ENCODE measurements at places on chromosomes 11 and 22.

DNA sequence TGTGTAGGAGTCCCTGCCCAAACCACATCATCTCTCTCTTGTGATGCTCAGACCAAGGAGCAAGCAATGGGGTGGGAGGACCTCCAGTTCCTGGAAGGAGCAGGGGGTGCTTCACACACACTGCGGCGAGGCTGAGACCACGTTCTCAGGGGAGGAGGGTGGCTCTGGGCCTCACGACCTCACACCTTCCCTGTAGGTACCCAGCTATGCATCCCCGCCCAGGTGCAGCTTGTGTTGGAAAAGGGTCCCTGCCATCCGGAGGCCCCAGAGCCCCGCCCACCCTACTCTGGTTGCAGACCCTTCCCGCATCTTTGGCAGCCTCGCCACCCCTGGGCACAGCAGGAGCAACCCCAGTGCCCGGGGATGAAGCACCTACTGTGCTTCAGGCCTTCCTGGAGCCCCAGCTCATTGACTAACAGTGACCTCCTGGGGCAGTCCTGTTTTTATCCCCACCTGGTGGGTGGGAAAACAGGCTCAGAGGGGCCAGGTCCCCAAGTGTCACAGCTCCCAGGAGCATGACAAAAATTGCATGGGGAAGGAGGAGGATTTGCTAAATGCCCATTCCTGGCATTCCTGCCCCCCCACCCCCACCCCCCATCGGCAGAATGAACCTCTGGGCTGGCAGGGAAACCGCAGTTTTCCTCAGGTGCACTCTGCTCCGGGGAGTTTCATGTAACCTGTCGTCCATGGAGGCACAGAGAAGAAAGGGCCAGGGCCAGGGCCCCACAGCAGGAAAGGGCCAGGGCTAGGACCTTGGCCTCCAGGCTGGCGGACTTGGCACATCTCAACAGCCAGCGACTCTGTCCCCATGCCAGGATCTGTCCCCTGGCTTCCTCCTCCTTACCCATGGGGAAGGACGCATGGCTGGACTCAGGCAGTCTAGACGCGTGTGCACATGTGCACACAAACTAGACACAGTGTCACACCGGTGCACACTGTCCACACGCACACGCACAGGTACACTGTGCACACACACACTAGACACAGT is 81.0 kb downstream of the IGLL1 start:
- no peak for DNase-seq

GRCh38 chr11:116771935-116772334 is 852 bp downstream of the BUD13 start:
- DNase-seq: no peak

- no peak for DNase-seq
Measured at GRCh38 chr11:35177370-35177769, 38.4 kb downstream of the CD44 start.

GRCh38 chr22:44456661-44457412 is 41.2 kb downstream of the RTL6 start:
- no peak for DNase-seq

GRCh38 chr11:64729851-64730382 is 6.9 kb upstream of the NRXN2 start:
- DNase-seq: no peak

GRCh38 chr11:125938418-125938817 is 7.4 kb upstream of the VSIG10L2 start:
- no peak for DNase-seq

- DNase-seq: no peak
Measured at GRCh38 chr22:29270475-29271271, 2.6 kb downstream of the EWSR1 start.

- DNase-seq: no peak
Measured at GRCh38 chr22:32680277-32680676, 121.2 kb upstream of the TIMP3 start.

DNA sequence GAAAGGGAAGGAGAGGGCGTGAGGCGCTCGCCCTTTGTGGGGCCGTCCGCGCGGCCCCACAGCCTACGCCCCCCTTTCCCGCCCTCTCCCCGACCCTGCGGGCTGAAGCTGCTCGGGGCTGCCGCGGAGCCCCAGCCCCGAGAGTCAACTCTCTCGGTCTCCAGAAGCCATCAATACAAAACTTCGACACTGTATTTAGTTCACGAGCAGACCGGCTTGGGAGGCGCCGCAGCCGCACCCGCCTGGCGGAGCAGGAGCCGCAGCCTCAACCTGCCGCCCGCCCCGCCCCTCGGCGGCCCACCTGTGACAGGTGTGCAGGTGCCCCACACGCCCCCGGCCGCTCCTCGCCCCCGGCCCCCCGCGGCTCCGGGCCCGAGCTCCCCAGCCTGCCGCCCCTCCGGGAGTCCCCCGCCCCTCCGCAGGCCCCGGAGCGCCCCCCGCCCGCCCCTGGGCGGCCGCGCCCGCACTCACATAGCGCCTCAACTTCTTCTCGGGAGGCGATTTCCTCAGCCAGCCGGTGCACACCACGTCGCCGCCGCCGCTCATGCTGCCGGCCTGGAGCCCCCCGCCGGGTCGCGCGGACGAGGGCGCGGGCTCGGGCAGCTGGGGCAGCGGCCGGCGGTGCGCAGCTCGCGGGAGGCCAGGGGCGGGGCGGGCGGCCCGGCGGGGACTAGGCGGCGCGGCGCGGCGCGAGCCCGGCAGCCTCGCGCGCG is at the start of gene GAB2:
Gene GAB2, minus strand, starts transcription at position 646 of the 713 bp plus-strand sequence. Its CDS starts 100 bp downstream, at position 546.
- no peak for DNase-seq

DNA sequence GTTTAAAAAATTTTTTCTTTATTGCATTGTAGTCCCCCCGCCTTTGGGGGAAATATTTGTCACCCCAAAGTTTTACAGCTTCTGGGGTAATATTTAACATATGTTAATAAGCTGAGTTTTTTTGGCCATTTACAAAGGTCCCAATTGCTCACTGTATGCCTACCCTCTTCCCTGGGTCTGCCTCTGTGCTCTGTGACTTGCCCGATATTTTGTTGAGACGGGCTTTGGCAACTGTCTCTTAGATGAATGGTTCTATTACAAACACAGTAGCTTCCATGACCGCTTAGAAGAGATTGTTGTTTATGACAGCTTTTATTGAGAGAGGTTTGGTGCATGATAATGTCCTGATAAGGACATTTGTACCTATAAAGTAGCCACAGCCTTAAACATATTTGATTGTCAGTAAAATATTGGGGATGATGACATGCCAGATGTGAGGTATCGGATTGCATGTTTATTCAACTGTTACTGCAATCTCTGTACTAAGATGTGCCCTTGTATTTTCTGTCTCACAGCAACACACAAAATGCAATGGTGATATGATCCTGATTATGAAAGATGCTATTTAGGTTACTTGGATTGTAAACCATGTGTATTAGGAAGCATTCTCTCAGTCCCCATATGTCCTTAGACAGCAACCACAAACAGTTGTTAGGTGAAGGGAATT is 103.1 kb downstream of the TEAD1 start:
- DNase-seq: no peak

DNA sequence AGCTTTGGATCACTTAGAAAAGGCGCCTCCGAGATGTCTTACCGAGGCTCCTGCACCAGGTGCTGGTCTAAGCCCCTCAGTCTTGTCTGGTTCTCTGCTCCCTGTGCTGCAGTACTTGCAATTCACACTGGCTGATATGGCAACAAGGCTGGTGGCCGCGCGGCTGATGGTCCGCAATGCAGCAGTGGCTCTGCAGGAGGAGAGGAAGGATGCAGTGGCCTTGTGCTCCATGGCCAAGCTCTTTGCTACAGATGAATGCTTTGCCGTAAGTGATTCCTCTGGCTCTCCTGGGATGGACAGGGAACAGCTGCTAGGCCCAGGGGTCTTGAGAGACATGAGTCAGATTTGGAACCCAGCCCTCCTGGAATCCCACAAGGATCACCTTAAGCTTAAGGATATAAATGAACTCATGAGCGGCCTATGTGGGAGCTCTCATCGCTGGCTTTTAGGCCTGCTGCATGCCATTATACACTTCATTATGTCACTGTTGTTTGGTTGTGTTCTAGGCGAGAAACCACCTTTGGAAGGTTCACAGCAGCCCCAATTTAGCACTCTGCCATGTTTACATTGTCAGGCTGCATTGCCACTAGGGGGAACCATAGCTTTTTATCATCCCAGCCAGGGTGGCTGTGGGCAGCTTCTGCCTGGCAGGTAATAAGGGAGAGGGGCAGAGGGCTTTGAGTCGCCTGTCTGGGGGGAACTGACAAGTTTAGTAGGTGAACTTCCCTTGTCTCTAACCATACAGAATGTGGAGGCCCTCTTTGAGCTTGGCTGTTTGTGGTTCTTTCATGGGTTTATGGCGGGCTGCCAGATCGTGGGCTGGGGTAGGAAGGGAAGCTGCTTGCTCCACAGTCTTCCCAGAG is 8.5 kb downstream of the ACAD8 start:
- no peak for DNase-seq

DNA sequence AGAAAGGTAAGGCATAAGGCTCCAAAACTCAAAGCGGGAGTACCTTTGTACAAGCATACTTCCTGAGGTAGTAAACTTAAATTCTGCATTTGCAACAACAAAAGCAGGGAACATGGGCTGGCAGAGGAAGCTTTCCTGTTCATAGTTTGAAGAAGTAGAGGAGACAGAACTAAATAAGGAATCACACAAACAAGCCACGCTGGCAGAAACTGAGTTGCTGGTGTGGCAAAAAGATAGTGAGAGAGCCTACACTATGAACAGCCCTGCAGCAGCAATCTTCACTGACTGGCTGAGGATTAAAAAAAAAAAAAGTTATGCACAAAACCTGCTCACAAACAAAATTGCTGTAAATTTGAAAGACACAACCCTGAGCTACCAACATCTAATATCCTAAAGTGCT is 46.5 kb downstream of the FCHSD2 start:
- DNase-seq: no peak

DNA sequence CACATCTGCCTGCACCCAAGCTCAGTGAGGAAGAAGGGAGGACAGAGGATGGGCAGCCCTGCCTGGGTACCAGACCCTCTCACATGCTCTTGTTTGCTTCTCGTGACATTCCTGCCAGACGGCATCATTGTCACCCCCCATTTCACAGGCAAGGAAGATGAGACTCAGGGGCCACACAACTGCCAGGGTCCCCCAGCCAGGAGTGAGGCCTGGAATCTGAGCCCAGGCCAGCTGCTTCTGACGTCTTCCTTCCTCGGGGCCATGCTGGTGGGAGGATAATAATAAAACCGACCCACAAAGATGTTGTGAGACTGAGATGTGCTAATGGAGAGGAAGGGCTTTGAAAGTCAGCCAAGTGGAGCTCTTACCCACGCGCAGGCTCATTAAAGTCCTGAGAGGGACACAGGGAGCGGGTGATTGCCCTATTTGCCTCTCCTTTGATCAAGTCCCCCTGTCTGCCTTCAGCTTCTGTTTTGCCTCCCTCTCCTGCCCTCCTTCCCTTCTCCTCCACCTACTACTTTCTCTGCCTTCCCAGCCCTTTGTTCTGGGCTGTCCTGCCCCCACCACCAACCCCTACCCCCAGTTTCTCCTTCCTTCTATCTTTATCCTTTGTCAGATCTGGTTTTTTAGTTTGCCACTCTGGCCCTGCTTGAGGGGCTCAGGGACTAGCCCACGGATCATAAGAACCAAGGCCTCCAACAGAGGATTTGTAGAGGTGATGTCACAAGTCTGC is 62.7 kb downstream of the MCM5 start:
- DNase-seq: no peak

- DNase-seq: peak; percentile 56
Measured at GRCh38 chr11:75347781-75348566, 3.5 kb downstream of the ARRB1 start.
